Stimulated activated CD8-positive, alpha-beta memory T cell treated with anti-CD3 and anti-CD28 coated beads, Interleukin-4, amount 100 ng/mL, for 1 hour (primary cell): ENCODE measurements at places on chromosomes 3 and 15.

GRCh38 chr3:31832551-31832950 is 148.5 kb downstream of the OSBPL10 start:
- DNase-seq: no peak

- DNase-seq: no peak
These were observed 835.9 kb upstream of the GRM7 start for GRCh38 chr3:6025032-6025431.

- DNase-seq: no peak
These were observed at the start of gene BCL2A1 for GRCh38 chr15:79970624-79971434. TSS of gene BCL2A1 (minus strand) at chr15:79971196. CDS start at chr15:79971119, 77 bp downstream.

DNA sequence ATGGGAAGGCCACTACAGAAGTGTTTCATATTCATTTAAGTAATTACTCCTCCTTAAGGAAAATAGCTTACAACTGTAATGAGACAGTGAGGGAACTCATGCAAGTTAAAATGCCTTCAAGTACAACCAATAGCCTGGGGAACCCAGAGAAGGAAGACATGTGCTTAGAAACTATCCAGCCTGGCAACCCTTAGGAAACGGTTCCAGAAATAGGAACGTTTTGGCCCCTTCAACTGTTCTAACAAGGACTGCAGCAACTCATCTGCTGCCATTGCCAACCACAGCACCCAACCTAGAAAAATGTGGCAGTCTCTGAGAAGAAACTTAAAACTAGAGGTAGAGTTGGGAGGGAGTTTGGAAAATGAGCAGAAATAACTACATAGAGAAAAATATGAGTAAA is 147.5 kb upstream of the STRIT1 start:
- no peak for DNase-seq

DNA sequence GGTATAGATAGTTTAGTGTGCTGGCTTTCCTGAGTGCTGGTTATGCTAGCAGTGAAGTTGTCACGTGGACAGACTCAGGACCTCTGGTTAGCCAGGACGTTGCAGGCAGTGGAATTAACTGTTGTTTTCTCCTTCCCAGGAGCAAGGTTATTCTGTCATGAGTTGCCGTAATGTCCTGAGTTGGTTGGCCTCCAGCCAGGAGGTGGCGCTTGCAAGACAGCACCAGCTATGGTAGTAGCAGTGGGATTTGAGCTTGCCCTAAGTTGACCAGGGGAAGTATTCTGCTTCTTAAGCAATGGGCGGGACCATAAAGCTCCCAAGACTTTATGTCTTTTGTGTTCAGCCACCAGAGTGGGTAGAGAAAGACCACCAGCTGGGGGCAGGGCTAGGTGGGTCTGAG is 240.7 kb upstream of the DNAJC19 start:
- DNase-seq: no peak

DNA sequence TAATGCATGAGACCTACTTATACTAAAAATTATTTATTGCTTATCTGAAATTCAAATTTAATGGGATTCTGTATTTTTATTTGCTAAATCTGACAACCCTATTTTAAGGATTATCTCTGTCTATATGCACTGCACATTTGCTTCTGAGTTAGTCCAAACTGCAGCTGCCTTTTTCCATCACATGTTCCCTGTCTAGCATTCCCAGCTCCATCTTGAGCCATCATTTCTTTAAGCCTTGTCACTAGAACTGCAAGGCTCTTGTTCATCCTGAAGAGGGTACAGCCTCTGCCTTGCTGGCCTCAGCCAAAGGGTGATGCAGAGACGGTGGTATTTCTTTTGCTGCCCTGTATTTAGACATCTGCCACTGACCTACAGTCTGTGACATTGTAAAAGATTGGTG is 125.8 kb upstream of the STT3B start:
- no peak for DNase-seq

GRCh38 chr3:185961675-185962232 is 23.9 kb upstream of the TRA2B start:
- DNase-seq: no peak

DNA sequence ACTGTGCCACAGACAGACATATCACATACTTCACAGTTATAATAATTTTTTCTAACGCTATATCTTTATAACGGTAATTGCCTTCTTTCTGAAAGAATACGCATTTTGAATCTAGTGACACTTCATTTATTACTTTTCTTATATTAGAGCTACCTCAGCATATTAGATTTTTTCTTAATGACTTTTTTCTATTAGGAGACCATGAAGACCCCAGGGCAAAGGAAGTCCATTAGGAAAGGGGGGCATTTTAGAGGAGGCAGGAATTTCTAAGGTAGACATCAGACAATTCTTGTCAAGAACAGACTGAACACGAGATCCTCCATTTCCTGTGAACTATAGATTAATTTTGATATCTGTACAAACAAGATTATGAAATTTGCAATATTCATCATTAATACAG is 90.5 kb upstream of the NSMCE3 start:
- no peak for DNase-seq

DNA sequence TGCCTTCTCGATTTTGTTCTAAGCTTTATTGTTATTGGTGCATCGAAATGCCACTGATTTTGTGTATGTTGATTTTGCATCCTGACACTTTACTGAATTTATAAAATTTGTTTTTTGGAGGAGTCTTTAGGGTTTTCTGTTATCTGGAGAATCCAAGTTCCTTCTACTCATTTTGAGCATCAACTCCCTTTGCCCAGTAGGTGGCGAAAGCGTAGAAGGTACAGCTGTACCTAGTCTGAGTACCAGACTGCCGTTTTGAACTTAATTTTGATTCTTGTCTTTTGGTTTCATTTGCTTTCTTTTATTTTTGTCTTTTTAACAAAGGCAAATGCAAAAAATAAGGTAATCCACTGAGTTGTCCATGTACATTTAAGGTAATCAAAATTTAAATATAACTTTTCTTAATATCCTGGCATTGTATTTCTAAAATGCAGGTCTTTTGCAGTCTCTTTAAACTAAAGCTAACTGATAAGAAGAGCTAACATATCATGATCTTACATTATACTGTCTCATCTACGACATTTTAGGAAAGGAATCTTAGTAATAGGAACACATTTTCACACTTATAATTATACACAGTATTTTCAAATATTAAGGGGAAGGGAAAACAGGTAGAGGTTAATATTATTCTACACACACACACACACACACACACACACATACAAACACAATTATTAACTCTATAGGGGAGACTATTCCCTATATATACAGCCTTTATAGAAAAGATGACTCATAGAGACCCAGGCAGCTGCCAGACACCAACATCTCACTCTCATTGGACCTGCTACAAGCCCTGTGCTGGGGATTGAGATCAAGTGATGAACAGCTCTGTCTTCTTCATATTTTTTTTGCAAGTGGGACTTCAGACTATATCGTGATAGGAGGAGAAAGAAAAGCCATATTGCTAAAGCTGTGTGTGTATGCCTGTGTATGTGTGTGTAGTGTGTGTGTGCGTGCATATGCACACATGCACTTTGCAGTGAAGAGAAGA is 71.8 kb downstream of the SYNPR start:
- no peak for DNase-seq

GRCh38 chr3:46406443-46406787 is 451 bp downstream of the CCR5AS start:
- DNase-seq: no peak

GRCh38 chr15:28886431-28887338 is 911 bp downstream of the APBA2 start:
- DNase-seq: no peak

DNA sequence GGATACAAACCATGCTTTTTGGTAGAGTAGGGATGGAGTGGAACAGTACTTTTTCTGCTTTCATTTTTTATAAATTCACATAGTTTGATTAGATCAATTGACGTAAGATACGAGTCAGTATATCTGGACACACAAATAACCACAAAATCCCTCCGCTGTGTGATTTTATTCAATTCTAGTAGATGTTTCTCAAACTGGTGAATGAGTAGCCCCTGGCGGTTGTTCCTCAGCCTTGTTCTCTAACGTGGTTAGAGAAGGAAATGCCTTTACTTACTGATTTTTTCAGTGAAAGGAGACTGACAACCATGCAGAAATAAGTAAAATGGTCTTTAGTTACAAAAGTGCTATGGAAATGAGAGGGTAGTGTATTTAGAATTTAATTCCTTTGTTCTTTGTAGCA is 161.0 kb downstream of the TCF12 start:
- DNase-seq: no peak

- no peak for DNase-seq
These were observed 8.5 kb downstream of the RPS17 start for GRCh38 chr15:82531496-82532382.

DNA sequence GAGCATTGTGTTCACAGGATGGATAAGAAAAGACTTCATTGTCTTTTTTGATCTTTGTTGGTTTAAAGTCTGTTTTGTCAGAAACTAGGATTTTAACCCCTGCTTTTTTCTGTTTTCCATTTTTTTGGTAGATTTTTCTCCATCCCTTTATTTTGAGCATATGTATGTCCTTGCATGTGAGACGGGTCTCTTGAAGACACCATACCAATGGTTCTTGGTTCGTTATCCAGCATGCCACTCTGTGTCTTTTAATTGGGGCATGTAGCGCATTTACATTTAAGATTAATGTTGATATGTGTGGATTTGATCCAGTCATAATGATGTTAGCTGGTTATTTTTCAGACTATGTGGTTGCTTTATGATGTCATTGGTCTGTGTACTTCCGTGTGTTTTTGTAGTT is 687.0 kb downstream of the NAALADL2 start:
- no peak for DNase-seq

- DNase-seq: no peak
These were observed 45.4 kb downstream of the TMEM45A start for GRCh38 chr3:100537646-100538338.

DNA sequence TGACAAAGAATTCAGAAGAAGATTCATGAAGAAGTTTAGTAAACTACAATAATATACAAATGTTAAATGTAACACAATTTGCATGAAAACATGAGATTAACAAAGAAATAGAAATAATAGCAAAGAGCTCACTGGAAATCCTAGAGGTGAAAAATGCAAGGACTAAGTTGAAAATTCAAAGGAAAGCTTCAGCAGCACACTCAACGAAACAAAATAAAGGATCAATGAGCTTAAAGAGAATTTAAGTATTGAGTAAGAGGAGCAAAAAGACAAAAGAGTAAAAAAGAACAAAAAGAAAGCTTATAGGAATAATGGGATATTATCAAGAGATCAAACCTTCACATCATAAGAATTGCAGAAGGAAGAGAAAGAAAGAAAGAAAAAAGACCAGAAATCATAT is 583.8 kb upstream of the NECTIN3 start:
- no peak for DNase-seq

GRCh38 chr3:113588806-113589205 is 56.5 kb downstream of the SIDT1 start:
- DNase-seq: no peak

- no peak for DNase-seq
These were observed 27.3 kb upstream of the NMB start for GRCh38 chr15:84685304-84685703.

GRCh38 chr3:189900578-189900977 is 220.1 kb downstream of the P3H2 start:
- no peak for DNase-seq

DNA sequence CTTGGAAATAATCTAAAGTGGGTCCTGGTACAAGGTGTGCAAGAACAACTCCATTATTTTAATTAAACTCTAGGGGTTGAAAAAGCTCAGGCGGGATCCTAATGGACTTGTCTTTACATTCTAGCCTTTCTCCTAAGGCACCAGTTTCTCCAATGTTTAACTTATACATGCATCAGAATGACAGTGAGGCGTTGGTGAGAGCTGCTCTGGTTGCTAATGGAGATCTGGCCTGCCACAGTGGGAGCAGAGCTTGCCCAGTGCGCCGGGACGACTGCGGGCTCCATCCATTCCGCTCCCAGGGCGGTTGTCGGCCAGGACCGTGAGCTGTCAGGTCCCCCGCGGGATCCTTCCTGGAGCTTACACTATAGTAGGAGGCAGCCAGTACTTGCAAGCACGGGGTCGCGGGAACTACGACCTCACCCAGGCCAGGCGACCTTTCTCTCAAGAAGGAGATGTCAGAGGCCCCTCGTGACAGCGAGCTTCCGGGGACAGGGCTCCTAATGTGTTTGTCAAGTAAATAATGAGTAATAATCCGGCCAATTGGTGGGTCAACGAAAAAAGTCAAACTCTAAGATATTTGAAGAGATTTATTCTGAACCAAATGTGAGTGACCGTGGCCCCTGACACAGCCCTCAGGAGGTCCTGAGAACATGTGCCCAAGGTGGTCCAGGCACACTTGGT is 991 bp upstream of the HIGD1A start:
- DNase-seq: no peak

DNA sequence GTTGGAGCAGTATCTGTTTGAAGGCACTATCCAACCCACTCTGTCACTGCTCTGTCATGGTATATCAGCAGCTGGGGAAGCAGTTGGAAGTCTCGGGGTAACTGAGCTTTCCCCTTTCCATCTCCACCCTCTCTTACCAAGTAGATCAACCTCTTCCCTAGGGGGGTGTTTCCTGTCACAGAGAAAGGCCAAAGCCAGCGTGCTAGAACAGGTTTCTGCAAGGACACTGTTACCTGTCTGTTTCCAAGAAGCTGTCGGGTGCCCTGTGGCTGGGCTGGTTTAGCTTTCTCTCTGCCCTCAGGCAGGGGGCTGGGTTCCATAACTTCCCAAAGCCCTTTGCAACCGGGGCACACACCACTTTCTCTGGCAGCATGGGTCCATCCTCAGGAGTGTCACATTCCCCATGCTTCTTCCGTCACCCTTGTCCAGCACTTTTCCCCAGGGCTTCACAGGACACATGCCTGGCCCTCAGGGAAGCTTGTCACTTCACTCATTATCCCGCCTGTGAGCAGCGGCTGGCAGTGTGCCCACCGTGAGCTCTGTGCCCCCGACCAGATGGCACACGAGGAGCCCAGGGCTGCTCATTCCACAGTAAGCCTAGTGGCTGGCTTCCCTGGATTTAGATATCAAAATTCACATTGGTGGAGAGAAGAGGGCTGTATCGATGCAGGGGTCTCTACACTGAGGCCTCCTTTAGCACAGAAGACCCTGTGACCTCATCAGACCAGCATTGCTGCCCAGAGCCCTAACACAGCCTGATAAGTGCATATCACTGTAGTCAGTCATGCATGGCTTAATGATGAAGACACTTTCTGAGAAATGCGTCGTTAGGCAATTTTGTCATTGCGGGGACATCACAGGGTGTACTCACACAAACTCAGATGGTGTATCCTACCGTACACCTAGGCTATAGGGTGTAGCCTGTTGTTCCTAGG is 205.8 kb downstream of the SLCO3A1 start:
- DNase-seq: no peak

GRCh38 chr15:65418596-65418995 is 4.2 kb downstream of the IGDCC4 start:
- no peak for DNase-seq

GRCh38 chr3:39407773-39408492 is 1.4 kb downstream of the RPSA start:
- DNase-seq: no peak

DNA sequence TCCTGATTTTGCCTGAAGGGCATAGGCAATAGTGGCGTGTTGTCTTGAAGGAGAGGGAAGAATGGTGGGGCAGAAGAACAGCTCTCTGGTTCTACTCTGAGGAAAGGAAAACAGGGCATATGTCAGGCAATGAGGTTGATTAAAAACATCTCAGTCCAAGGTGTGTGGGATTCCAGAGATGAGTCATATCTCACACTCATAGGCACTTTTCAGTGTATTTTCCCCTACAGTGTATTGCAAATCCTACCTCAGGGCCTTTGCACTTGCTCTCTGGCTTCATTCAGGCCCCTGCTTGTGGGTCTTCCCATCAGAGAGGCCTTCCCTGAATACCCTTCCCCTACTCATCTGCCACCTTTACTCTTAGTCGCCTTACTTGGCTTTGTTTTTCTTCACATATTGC is 107.8 kb downstream of the SLCO3A1 start:
- no peak for DNase-seq
